Cardiac fibroblast (primary cell): ENCODE measurements at places on chromosomes 6 and 20.

DNA sequence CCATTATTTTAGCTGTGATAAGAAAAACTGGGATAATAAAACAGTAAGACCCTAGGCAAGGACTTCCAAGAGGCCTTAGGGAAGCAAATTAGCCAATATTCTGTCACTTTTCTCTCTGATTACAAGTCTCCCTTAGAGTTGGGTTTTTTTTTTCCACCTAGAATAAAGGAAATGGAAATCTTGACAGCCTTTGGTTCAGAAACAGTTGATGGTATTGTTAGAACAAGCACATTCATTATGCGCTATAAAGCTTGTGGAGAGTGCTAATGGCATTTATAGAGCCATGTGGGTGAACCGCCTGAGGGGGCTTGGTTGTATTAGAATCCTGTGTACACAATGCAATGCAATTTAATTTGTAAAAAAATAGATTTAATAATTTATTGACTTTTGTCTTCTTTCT, 88.9 kb upstream of the OGFRL1 start:
- no peak for DNase-seq

- no peak for DNase-seq
These were observed 56.6 kb downstream of the SH3BGRL2 start for GRCh38 chr6:79687759-79688158.

DNA sequence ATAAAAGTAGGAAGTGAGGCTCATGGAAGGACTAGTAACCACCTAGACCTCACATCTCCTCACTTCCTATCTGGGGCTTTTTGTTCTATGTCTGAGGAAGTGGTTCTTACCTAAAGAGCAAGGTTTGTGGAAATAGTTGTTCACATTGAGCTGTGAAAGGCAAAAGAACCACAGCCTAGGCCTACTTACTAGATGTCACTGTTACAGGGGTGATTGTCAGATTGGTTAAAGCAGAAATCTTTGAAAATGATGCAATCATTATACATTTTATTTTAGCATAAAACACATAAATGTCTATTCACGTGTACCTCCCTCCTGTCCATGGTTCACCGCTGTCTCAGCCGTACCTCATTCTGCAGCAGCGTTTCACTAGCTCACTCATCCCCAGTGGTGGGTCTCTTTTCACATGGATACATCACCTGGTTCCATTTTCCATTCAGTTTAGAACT, 268.8 kb downstream of the TMEM242 start:
- no peak for DNase-seq

- DNase-seq, result no peak
These were observed 11.4 kb downstream of the MYB start for GRCh38 chr6:135192256-135193174.

DNA sequence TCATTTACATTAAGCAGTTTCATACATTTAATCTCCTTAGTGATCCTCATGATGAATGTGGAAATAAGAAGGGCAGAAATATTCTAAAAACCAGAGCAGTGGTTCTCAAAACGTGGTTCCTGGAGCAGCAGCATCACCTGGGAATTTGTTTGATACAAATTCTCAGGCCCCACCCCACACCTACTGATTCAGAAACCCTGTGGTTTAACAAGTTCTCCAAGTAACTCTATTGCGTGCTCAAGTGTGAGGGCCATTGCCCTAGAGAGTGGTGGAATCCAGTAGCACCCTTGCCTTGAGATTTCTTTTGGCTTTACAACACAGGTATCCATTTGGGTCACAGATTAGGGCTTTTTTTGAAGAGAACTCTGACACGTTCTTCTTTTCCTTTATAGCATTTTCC, 354.6 kb upstream of the FLRT3 start:
- no peak for DNase-seq

- DNase-seq, result no peak
These were observed 58.0 kb upstream of the SLC4A11 start for GRCh38 chr20:3297079-3297378.

DNA sequence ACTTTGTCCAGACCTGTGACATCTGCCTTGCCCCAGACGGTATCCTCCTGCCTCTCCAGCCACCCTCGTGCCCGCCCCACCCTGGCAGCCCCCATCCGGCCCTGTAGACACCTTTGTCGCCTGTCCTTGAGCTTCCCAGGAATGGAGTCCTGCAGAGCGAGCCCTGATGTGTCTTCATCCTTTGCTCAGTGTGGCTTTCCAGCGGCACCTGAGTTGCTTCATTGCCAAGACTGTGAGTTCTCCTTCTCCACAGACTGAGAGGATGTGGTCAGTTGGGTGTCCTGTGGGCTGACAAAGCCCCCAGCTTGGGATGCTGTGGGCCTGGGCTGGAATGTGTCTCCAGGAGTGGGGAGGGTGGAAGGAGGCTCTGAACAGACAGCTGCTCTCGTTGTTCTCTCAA, 1.7 kb upstream of the CST4 start:
- DNase-seq, result no peak

- no peak for DNase-seq
These were observed 76.6 kb downstream of the ANKEF1 start for GRCh38 chr20:10111139-10111958.

DNA sequence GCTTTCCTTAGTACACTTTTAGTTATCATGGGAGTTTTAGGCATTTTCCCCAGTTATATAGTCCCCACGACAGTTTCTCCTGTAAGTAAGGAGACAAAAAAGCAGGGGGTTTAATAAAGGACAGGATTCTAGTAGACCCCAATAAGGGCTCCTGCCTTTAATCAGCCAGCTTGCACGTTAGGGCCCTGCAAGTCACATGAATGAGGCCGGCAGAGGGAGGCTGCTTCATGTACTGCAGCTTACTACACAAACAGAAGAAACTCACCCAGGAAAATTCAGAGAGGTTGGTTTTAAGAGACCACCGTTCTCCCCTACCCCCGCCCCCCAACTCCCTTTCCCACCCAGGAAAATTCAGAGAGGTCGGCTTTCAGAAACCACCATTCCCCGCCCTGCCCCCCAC, 229.7 kb upstream of the MOCS1 start:
- no peak for DNase-seq

- no peak for DNase-seq
These were observed 59.9 kb downstream of the E2F3 start for GRCh38 chr6:20461576-20461975.
